ENCODE measurements at places on chromosomes 16 and 17.

DNA sequence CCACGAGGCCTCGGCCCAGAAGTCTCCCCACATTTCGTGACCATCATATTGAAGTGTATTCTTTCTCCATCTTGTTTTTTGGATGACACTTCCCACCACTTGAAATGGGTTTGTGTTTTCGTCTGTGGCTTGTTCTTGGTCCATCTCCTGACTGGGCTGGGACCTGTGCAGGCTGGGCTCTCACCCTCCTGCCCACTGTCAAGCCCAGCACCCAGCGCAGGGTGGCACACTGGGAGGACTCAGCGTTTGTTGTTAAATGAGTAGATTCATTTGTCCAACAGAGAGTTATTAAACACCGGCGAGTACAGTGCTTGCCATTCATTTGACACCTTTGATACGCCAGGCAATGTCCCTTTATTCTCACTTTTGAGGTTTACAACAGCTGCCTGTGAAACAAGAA, 22.6 kb downstream of the NT5M start:
- DNase-seq: peak; percentile 5

DNA sequence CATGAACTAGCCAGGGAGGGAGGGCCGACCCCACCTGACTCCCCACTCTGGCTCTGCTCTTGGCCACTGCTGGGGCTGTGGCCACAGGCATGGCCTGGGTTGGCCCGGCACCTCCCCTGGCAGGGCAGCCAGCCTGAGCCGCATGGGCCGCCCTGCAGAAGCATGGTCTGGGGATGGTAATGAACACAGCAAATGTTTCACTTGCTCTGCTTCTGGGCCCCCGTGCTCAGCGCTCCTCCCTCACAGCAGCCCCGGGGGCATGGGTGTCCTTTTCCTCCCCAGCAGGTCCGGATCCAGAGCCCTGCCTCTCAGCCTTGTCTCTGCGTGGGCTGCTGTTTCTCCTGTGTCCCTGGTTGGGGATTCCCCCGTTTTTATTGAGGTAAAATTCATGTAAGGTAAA, 30.9 kb upstream of the KCNJ12 start:
- no peak for DNase-seq

GRCh38 chr16:89322321-89323119, 105.0 kb downstream of the ZNF778 start:
- peak; percentile 64 for DNase-seq

DNA sequence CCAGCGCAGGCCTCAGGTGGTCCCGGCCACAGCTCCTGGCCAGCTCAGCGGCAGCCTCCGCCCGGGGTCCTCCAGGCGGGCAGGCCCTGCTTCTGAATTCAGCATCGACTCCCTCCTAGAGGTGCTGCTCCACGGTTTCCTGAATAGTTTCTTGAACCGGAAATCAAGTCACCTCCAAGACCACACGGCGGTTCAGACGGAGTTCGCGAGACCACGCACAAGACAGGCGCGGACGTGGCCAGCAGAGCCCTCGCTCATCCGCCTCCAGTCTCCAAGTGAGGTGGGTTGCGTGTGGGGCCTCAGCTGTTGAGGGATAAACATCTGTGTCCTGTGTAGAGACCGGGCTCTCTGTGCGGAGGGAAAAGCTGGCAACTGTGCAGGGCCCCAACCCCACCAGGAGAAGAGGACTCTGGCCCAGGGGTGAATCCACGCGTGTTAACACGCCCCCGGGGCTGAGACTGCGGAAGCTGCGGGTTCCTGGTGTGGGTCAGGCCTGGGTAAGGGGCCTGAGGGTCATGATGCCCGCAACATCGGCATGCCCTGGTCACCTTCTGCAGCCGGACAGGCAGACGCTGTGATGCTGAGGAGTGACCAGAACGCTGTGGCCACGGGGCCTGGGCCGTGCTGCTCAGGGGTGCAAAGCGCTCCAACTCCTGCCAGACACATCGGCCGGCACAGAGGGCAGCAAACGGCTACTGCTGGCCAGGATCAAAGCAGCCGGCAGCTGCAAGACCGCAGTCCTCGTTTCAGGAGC, 55.0 kb upstream of the METRNL start:
- DNase-seq: no peak

DNA sequence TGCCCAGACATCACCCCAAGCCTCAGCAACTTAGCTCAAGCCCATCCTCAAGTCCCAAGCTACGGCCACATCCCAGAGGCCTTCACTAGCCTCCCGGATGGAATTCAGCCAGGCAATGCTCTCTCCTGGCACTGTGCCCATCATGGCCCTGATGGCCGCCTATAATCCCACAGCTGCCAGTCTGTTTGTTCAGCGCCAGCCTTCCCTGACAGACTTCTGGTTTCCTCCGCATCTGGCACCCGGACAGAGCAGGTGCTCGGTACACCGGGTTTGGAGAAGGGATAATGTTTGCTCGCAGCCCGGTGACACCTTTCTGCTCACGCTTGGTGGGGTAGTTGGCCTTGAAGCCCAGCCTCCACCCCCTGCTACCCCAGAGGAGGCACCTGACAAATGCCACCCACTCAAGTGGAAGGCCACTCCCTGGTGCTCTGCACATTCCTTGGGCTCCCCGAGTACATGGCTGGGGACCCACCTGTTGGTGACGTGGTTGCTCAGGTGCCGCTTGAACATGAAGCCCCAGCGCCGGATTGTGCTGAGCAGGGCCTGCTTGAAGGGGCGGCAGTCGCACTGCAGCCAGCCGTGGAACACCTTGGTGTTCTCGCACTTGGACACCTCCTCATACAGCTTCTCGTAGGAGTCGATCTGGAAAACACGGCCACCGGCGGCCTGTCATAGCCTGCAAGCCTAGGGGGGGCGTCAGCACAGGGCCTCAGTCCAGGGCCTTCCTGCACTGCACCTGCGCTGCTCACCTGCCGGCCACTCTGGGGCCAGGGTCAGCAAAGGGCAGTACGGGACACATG, 47.1 kb downstream of the DNAH17 start:
- DNase-seq: no peak

GRCh38 chr17:75764711-75765421, at the start of gene GALK1:
TSS of gene GALK1 (minus strand) at chr17:75765192. CDS start at chr17:75765136, 56 bp downstream.
- peak; percentile 94 for DNase-seq

GRCh38 chr17:39667945-39668924, at the start of gene PNMT:
TSS of gene PNMT (plus strand) at chr17:39668453. CDS start at chr17:39668476, 23 bp downstream.
- DNase-seq: peak; percentile 80

GRCh38 chr17:79306424-79307318, 232.0 kb downstream of the ENGASE start:
- DNase-seq: no peak

- peak; percentile 80 for DNase-seq
These were observed 170.4 kb downstream of the ZFHX3 start for GRCh38 chr16:72877374-72878028.

GRCh38 chr16:73670836-73671820, 623.2 kb upstream of the ZFHX3 start:
- no peak for DNase-seq

DNA sequence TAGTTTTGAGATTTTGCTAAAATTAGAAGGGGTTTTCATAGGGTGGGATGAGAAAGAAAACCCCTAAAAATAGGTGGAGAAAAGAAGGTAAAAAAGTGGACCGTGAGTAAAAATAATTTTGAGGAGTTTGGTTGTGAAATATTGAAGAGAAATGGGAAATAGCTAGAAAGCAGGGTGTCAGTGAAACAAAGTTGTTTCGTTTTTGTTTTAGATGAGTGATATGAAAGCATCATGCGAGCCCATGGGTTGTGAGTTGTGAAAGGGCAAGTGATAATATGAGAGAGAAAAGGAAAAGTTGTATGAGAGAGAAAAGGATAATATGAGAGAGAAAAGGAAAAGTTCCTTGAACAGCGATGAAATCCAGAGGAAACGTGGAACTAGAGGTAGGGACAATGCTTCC, 7.3 kb upstream of the SMIM36 start:
- no peak for DNase-seq

GRCh38 chr16:89491974-89492687, 1.8 kb upstream of the ANKRD11 start:
- DNase-seq: no peak

DNA sequence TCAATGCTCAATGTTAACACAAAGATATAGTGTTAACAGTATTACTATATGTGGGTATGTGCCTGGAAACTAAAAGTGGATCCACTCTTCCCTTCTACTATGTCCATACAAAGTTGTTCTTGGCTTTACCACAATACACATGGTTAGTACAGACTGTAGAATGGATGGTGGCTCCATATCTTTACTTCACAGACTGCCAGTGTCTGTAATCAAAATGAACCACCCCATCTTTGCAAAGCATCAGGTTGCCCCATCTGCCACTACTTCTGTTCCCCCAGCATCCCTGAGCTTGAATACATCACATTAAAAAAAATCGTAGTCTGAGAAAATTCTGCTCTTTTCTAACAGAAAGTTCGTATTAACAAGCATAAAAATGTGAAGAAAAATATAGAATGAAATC, 30.0 kb downstream of the USP32 start:
- no peak for DNase-seq

GRCh38 chr16:81371106-81371505, 56.3 kb downstream of the GAN start:
- no peak for DNase-seq

DNA sequence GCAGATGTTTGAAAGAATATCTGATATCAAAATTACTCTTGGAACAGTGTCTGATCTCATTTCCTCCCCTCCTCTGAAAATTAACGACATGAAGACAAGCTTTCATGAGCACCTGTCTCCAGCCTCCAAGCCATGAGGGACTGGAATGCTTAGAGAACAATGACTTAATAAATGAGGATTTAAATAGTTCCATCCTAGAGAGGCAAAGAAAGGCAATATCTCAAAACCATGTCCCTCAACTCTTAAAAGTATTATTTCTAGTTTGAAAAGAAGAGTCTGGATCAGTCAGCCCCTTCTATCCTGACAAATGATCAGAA, 137.5 kb downstream of the ANKFN1 start:
- no peak for DNase-seq
